Amygdala (tissue), 56 donors: ENCODE measurements at places on chromosomes 11 and 22.

DNA sequence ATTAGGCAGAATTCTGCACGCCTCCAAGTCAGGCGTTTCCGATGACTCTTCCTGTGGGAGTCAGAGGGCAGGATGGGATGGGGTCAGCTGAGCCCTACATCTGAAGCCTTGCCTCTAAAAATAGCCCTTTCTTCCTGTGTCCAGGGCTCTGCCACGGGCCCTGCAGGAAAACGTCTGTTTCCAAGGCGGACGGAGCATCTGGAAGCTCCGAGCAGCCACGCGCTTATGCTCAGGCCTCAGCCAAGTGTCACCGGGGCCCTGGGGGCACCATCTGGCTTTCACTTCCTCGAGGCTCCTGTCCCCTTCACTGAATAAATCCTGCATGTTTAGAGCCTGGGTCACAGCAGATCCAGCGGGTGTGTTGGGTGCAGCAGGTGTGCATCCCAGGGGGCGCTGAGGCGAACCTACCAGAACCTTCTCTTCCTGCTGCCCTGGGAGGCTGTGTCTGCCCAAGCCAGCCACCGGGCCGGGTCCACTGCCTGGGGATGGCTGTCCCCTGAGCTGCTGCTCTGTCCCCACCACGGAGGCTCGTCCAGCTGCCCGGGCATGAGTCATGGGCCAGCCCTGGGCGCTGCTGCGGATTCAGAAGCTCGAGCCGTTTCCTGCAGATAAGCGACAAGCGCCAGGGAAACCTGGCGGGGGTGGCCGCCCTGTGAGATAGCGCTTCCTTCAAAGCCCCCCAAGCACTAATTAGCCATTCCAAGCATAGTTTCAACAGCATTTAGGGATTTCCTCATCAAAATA, 32.0 kb upstream of the LINC01488 start:
- no peak for DNase-seq

DNA sequence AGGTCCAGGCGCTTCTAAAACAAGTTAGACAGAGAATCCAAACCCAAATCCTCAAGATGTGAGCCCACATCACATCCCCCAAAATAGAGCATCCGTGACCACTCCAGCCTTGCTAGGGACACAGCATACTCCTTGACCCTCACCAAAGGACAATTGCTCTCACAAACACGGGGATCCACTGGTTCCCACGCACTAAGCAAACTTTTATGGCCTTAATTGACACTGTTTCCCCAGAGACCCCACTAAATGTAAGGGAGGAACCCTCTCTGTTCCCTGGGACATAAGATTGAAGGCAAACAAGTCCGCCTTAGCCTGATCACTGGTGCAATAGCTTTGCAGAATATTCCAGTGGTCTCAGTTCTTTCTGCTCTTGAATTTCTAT, 20.1 kb downstream of the ZNF74 start:
- no peak for DNase-seq

- DNase-seq, result no peak
Observed at GRCh38 chr11:35040221-35040942, 98.6 kb upstream of the CD44 start.

- DNase-seq, result no peak
Observed at GRCh38 chr22:19291218-19291579, 320 bp downstream of the CLTCL1 start.

- no peak for DNase-seq
Observed at GRCh38 chr11:43579171-43579918, 101.2 kb upstream of the HSD17B12 start.

DNA sequence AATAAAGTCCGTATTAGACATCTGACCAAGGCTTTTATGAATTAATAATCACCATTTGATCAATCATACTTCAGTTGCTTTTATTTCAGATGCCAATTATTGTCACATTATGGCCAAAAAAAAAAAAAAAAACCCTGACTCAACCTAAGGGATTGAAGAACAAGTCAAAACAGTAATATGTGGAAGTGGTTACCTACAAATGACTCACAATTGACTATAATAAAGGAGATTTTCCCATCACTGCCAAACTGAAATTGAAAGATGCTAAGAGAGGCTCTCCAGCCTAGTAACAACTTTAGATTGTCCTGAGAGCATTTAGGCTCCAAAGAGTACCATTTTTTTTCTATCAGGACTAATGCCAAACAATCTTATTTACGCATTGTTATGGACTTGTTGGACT, 35.2 kb downstream of the SOX6 start:
- no peak for DNase-seq

DNA sequence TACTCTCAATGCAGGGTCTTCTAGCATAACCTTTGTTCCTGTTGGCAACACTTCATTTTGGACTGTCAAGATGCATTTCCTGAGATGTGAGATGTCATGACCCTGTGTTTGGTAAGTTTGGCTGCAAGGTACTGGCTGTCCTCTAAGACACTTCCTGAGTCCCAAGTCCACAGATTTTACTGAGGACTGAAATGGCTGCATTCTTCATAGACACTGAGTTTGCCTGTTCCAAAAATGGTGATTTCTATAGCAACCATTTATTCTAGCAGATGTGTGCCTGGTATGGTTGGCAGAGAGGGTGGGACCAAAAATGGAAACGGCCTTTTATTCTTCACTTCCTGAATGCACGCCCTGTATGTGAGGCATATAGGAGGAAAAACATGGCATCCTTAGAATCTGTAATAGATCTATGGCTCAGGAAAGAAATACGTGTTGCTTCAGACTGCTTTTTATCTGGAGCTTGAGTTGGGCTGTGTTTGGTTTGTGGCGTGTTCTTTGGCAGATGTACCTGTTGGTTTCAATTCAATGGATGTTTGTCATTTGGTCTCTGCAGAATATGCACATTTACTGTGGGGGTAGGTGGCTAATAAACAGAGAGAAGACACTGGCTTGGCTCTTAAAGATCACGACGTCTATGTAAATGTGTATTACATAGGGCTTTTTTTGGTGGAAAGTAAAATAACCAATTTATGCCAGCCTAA, 62.4 kb downstream of the ZBTB16 start:
- no peak for DNase-seq
